ENCODE measurements at places on chromosomes 6 and 20. TPM values are rescaled to one million over a fixed set of nuclear protein-coding genes. Genes with fewer than 3 reads are reported as not detected.

DNA sequence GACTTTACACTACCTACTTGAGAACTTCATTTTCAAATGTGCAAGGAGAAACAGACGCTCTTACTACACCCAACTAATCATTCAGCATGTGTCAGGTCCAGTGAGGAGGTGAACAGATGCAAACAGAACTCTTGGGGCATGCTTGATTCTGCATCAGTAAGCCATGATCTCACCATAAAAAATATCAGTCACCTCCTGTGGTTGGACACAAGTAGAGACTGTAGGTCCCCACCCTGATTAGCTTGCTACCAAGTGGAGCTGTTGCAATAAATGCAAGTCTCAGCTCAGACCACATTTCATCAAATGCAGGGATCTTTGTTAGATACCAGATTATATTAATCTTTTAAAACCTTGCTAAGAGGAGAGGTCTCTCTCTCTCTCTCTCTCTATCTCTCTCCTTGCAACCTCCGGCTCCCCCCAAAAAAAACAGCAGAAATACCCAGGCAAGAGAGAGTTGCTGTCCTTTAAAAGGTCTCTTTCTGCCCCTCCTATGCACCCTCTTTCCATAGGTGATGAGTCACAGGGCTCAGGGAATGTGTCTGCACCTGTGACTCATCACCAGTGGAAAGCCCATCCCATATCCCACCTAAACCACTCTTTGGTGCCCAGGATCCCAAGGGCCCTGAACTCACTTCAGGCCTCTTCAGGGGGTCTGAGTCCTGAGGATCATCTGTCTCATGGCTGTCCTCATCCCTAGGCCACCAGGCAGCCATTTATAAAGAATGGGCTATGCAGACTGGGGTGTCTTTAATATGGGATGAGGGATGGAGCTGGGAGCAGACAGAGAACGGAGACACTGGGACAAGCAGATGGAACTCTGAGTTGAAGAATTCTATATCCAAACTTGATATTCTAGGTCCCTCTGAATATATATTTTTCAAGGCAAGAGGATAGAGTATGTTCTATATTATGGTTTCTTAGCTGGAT lies 154.5 kb downstream of the QRSL1 start:
- H3K4me3 ChIP-seq: no peak overlapping the region
- H3K27ac ChIP-seq: no peak overlapping the region
- H3K36me3 ChIP-seq: no peaks in the 10 kb centered on the region
- DNase-seq: no peak
- no peaks in the 10 kb centered on the region for H3K27me3 ChIP-seq

GRCh38 chr6:141677598-141678211 lies 455.0 kb upstream of the GJE1 start:
- H3K4me1 ChIP-seq: no peaks in the 10 kb centered on the region
- H3K27ac ChIP-seq: no peak overlapping the region
- H3K4me3 ChIP-seq: no peak overlapping the region
- H3K36me3 ChIP-seq: no peaks in the 10 kb centered on the region
- H3K27me3 ChIP-seq: no peaks in the 10 kb centered on the region
- DNase-seq: no peak

The ULBP2 gene
- not detected for total RNA-seq

- H3K4me3 ChIP-seq: no peak overlapping the region
- H3K27me3 ChIP-seq: no peaks in the 10 kb centered on the region
- no peak for DNase-seq
- no peak overlapping the region for H3K27ac ChIP-seq
- no peaks in the 10 kb centered on the region for H3K4me1 ChIP-seq
These were observed 108.4 kb upstream of the SIM1 start for GRCh38 chr6:100573166-100573565.

- no peak for DNase-seq
- no peak overlapping the region for H3K27ac ChIP-seq
- no peaks in the 10 kb centered on the region for H3K27me3 ChIP-seq
- no peaks in the 10 kb centered on the region for H3K4me1 ChIP-seq
- H3K4me3 ChIP-seq: no peak overlapping the region
- no peaks in the 10 kb centered on the region for H3K36me3 ChIP-seq
These were observed 12.4 kb downstream of the CD40 start for GRCh38 chr20:46130534-46130933.

The TMC2 gene
- total RNA-seq: not detected

DNA sequence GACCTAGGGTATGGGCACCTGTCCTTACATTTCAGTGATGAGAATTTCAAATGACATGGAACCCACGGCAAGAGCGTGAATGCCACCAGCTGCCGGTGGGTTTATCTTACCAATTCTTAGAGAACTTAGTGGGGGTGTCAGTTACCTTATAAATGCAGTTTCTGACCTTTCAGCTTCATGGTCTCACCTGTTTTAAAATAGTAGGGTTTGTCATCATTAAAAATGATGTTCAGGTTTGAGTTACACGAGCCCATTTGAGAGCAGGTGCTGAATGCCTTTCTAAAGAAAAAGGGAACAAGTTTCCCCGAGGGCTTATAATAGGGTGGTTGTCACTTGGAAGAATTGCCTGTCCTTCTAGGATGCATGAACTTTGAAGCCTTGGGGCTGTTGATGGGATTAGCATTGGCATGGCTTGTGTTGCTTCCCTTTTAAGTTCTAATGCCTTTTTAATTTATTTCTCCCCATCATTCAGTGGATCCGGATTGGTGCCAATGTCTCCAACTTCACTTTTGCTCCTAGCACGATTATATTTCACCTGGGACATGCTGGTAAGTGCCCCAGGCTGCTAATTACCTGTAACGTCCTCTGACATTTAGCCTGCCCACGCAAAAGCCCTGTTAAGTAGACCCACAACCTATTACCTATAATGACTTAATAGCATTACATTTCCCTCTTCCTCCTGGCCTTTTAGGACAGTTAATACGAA lies 27.9 kb downstream of the GHRH start:
- no peak for DNase-seq
- peaks cover 92% of the 10 kb centered on the region for H3K36me3 ChIP-seq
- no peak overlapping the region for H3K4me3 ChIP-seq
- H3K27me3 ChIP-seq: no peaks in the 10 kb centered on the region
- H3K4me1 ChIP-seq: peaks cover 10% of the 10 kb centered on the region

DNA sequence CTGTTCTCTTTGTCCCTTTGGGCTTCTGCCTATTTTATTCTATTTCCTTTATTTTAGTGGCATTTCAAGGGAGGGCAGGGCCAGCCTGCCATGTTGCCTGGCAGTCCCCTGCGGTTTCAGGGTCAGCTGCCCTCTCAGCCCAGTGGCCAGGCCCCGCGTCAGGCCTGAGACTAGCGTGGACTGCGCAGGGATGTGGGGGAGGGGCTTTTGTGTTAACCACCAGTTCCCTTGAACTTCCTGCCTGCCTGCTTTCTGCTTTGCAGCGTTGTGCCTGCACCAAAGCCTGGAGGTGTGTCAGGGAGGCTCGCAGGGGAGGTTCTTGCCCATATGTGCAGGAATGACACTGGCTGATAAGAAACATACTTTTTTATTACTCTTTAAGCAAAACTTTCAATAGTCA lies 157.6 kb downstream of the SLC35B3 start:
- H3K27ac ChIP-seq: no peak overlapping the region
- no peaks in the 10 kb centered on the region for H3K27me3 ChIP-seq
- no peaks in the 10 kb centered on the region for H3K36me3 ChIP-seq
- no peak for DNase-seq
- no peaks in the 10 kb centered on the region for H3K4me1 ChIP-seq

DNA sequence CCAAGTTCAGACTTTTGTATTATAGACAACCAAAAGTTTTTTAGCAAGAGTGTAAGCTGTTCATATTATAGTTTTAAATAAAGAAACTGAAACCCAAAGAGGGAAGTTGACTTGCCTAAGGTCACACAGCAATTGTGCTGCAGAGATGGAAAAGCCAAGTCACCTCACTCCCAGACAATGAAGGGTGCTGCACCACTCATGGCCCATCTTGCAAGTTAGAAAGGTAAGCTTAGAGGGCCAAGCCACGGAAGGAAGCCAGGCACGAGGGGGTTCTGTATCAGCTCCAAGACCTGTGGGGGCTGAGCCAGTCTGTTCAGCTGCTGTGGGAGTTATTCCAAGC lies 860 bp downstream of the DEFB124 start:
- H3K36me3 ChIP-seq: no peaks in the 10 kb centered on the region
- H3K27me3 ChIP-seq: no peaks in the 10 kb centered on the region
- H3K4me1 ChIP-seq: peaks cover 24% of the 10 kb centered on the region
- peak overlapping the region; percentile 90 for H3K27ac ChIP-seq

The UCKL1 gene
- total RNA-seq: 50.1 TPM

The MLN gene
- not detected for total RNA-seq

The FHL5 gene
- 21.4 TPM for total RNA-seq

- no peak overlapping the region for H3K4me3 ChIP-seq
- H3K36me3 ChIP-seq: no peaks in the 10 kb centered on the region
- no peaks in the 10 kb centered on the region for H3K4me1 ChIP-seq
- H3K27ac ChIP-seq: no peak overlapping the region
These were observed 683.4 kb upstream of the EYS start for GRCh38 chr6:66390393-66390792.

The FRMD1 gene
- total RNA-seq: not detected

The TAGAP gene
- total RNA-seq: 8.1 TPM

DNA sequence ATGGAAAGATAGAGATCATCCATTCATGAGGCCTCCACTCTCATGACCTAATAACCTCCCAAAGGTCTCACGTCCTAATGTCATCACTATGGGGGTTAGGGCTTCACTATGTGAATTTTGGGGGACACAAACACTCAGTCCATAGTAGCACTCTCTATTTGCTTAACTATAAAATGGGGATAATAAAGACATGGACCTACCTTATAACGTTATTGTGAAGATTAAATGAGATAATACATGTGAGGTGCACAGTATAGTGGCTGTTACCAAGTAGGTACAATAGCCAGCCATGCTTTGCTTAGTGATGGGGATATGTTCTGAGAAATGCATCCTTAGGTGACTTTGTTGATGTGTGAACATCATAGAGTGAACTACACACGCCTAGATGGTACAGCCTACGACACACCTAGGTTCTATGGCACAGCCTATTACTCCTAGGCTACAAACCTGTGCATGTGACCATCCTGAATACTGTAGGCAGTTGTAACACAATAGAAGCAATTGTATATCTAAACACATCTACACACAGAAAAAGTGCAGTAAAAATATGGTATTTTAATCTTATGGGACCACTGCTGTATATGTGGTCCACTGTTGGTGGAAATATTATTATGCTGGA lies 39.7 kb downstream of the PPP1R14C start:
- H3K36me3 ChIP-seq: no peaks in the 10 kb centered on the region
- no peak for DNase-seq
- H3K4me1 ChIP-seq: no peaks in the 10 kb centered on the region
- no peaks in the 10 kb centered on the region for H3K27me3 ChIP-seq
- no peak overlapping the region for H3K27ac ChIP-seq
- H3K4me3 ChIP-seq: no peak overlapping the region

The CNKSR3 gene
- 7.4 TPM for total RNA-seq

- H3K36me3 ChIP-seq: no peaks in the 10 kb centered on the region
- H3K4me1 ChIP-seq: no peaks in the 10 kb centered on the region
- no peak overlapping the region for H3K27ac ChIP-seq
- no peaks in the 10 kb centered on the region for H3K27me3 ChIP-seq
- no peak overlapping the region for H3K4me3 ChIP-seq
These were observed 41.1 kb downstream of the MC3R start for GRCh38 chr20:56289652-56290051.

The ZBTB24 gene
- total RNA-seq: 6.6 TPM

DNA sequence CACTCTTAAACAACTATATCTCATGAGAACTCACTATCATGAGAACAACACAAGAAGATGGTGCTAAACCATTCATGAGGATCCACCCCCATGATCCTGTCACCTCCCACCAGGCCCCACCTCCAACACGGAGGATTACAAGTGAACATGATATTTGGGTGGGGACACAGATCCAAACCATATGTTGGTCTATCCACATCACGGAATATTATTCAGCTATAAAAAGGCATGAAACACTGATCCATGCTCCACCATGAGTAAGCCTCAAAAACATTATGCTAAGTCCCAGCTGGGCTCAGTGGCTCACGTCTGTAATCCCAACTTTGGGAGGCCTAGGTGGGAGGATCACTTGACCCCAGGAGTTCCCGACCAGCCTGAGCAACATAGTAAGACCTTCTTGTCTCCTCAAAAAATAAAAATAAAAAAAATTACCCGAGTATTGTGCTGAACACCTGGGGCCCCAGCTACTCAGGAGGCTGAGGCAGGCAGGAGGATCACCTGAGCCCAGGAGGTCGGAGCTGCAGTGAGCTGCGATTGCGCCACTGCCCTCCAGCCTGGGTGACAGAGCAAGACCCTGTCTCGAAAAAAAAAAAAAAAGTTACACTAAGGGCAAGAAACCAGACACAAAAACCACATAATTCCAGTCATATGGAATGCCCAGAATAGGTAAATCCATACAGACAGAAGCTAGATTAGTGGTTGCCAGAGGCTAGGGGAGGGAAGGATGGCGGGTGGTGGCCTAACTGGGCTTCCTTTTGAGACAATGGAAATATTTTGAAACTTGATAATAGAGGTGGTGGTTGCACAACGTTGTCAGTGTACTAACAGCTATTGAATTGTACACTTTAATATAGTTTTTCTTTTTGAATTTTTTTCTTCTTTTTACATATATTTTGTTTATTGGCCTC lies 43.1 kb downstream of the ZNF217 start:
- no peaks in the 10 kb centered on the region for H3K36me3 ChIP-seq
- no peak for DNase-seq
- no peak overlapping the region for H3K4me3 ChIP-seq
- H3K4me1 ChIP-seq: no peaks in the 10 kb centered on the region

- H3K36me3 ChIP-seq: peaks cover 9% of the 10 kb centered on the region
- no peaks in the 10 kb centered on the region for H3K4me1 ChIP-seq
- H3K27ac ChIP-seq: no peak overlapping the region
- no peaks in the 10 kb centered on the region for H3K27me3 ChIP-seq
These were observed 19.5 kb downstream of the KATNA1 start for GRCh38 chr6:149628875-149629510.

The UBR2 gene
- total RNA-seq: 23.6 TPM

GRCh38 chr6:112416866-112417265 lies 69.7 kb downstream of the RFPL4B start:
- no peaks in the 10 kb centered on the region for H3K4me1 ChIP-seq
- no peak for DNase-seq
- no peak overlapping the region for H3K27ac ChIP-seq
- H3K36me3 ChIP-seq: no peaks in the 10 kb centered on the region
- no peak overlapping the region for H3K4me3 ChIP-seq

GRCh38 chr6:35945650-35946025 lies 24.7 kb upstream of the SRPK1 start:
- no peaks in the 10 kb centered on the region for H3K27me3 ChIP-seq
- no peak overlapping the region for H3K4me3 ChIP-seq
- no peaks in the 10 kb centered on the region for H3K36me3 ChIP-seq
- H3K27ac ChIP-seq: no peak overlapping the region
- DNase-seq: no peak

GRCh38 chr6:70996106-70996505 lies 39.2 kb upstream of the B3GAT2 start:
- no peak overlapping the region for H3K27ac ChIP-seq
- no peak overlapping the region for H3K4me3 ChIP-seq
- no peaks in the 10 kb centered on the region for H3K4me1 ChIP-seq
- DNase-seq: no peak

The APCDD1L gene
- 0.98 TPM for total RNA-seq

The GHRH gene
- total RNA-seq: not detected

The LAMA4 gene
- 56.5 TPM for total RNA-seq

GRCh38 chr6:101079696-101080270 lies 198.7 kb upstream of the ASCC3 start:
- no peaks in the 10 kb centered on the region for H3K36me3 ChIP-seq
- no peaks in the 10 kb centered on the region for H3K27me3 ChIP-seq
- no peak overlapping the region for H3K27ac ChIP-seq
- H3K4me1 ChIP-seq: peaks cover 12% of the 10 kb centered on the region
- no peak for DNase-seq

The CABLES2 gene
- 1.5 TPM for total RNA-seq

The CASS4 gene
- 0.74 TPM for total RNA-seq

- H3K36me3 ChIP-seq: no peaks in the 10 kb centered on the region
- no peaks in the 10 kb centered on the region for H3K4me1 ChIP-seq
- DNase-seq: no peak
- H3K27me3 ChIP-seq: no peaks in the 10 kb centered on the region
- no peak overlapping the region for H3K4me3 ChIP-seq
- H3K27ac ChIP-seq: no peak overlapping the region
These were observed 50.6 kb downstream of the FKBP1C start for GRCh38 chr6:63261820-63262219.

The CD109 gene
- 29.0 TPM for total RNA-seq

Measured in vagina (tissue), 2 donors.